H9 (cell line): ENCODE measurements at places on chromosomes 2 and 18.

GRCh38 chr2:75068546-75068945, 110.1 kb downstream of the POLE4 start:
- DNase-seq = no peak

DNA sequence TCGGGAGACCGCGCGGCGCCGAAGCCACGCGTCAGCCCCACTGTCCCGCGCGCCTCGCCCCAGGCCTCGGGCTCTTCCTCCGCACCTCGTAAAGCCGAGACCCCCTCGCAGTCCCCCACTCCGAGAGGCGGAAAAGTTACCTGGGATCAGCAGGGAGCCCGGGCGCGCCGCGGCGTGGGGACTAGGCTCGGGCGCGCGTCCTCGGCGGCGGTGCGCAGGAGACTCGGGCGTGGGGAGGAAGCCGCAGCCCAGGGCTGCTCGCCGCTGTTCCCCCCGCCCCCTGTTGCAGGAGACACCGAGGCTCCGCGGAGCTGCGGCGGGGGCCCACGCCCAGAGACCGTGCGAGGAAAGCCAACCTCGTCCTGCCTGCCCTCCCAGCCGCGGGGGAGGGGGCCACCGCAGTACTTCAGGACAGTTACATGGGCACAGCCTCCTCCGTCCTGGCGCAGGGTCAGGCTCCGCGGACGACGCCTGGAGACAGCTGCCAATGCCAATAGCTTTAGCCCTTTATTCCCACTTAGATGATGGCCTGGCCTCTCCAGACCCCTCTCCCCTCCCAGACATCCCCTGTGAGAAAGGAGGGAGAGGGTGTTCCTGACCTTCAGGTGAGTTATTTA, at the start of gene EPB41L3:
Gene EPB41L3, minus strand, starts transcription at position 225 of the 617 bp plus-strand sequence. CDS start 54,814 bp downstream, outside the sequence.
- peak; percentile 57 for DNase-seq

GRCh38 chr2:210318486-210318885, 3.5 kb upstream of the MYL1 start:
- DNase-seq = no peak

GRCh38 chr2:1729242-1729641, 15.1 kb downstream of the PXDN start:
- DNase-seq = no peak

- peak; percentile 25 for DNase-seq
Measured at GRCh38 chr2:128309280-128310093, 9.2 kb downstream of the HS6ST1 start.

- DNase-seq = no peak
Measured at GRCh38 chr2:131146231-131146630, 41.1 kb downstream of the PLEKHB2 start.

DNA sequence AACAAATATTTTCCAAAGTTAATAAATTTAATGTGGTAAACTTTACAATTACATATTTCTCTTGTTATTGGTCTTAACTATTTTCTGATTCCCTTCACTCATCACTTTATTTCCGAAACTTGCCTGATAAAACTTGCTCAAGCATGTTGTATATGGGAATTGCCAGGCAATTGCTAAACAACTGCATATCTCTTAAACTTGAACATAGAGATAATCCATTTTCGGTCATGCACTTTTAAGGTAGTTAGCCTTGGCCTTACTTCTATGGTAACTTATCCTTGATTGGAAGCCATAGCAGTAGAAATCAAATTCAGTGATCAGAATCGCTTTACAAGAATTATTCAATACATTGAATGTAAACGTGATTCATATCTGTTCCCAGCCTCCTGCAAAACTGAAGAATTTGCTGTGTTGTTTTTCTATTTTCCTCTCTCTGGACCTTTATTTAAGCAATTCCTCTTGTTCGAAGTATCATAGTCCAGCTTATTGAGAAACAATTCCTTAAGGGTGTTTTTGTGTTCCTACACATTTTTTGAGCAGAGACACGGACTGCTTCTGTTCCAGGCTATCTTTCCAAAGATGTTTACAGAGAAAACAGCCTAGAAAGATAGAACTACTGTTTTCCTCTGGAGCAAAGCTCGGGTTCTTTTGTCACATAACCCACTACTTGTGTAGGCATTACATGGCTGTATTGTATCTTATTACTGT, 674.3 kb downstream of the IRS1 start:
- no peak for DNase-seq

- DNase-seq = no peak
Measured at GRCh38 chr2:147665105-147665504, 179.7 kb upstream of the ACVR2A start.

DNA sequence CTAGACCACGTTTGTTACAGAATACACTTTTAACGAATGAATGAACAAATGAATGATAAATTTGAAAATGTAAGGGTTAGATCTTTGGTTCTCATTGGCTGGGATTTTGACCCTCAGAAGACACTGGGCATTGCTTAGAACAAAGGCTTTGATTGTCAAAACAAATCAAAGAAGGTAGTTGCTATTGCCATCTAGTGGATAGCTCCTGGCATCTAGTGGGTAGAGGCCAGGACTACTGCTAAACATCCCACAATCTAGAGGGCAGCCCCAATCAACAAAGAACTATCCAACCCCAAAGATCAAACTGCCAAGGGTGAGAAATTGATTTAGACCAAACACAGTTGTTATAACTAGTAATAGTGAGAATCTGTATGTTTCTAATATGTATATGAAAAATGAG, 552.3 kb downstream of the KCNJ3 start:
- DNase-seq = no peak

DNA sequence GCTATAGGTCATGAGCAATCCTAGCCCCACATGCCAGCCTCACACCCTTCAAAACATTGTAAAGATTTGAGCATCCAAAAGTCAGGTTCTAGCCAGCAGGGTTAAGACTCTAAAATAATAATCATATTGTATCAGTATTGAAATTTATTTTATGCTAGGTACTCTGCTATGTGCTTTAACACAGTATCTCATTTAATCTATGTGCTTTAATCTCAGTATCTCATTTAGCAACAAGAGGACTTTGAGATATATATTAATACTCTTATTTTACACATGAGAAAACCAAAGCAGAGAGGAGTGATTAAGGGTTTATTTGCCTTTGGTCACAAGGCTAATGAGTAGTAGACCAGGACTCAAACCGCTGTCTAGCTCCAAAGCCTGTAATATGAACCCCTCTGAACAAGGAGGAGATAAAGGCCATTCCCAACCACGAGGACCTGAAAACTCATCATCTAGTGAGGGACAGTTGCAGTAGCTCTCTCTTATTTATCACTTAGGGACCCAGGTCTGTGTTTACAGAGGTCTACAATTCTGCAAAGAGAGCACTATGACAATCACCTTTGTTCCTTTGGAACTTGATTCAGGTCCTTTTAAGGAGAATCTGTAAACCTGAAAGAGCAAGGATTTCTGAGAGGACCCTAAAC, 116.5 kb upstream of the SERTAD2 start:
- no peak for DNase-seq

GRCh38 chr2:101408925-101409324, 21.6 kb upstream of the CREG2 start:
- no peak for DNase-seq

DNA sequence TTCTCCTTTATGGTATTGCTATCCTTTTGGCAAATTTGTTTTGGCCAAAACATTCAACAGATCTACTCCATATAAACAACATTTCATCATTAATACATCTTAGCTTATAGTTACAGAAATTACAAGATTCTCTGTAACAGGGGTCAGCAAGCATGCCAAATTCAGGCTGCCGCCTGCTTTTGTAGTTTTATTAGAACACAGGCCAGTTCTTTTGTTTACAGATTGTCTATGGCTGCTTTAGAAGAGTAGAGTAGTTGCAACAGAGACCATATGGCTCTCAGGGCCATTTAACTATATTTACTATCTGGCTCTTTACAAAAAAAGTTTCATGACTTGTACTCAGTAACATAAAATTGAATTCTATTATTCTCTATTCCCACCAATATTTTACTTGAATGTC, 53.9 kb downstream of the LNPK start:
- no peak for DNase-seq

DNA sequence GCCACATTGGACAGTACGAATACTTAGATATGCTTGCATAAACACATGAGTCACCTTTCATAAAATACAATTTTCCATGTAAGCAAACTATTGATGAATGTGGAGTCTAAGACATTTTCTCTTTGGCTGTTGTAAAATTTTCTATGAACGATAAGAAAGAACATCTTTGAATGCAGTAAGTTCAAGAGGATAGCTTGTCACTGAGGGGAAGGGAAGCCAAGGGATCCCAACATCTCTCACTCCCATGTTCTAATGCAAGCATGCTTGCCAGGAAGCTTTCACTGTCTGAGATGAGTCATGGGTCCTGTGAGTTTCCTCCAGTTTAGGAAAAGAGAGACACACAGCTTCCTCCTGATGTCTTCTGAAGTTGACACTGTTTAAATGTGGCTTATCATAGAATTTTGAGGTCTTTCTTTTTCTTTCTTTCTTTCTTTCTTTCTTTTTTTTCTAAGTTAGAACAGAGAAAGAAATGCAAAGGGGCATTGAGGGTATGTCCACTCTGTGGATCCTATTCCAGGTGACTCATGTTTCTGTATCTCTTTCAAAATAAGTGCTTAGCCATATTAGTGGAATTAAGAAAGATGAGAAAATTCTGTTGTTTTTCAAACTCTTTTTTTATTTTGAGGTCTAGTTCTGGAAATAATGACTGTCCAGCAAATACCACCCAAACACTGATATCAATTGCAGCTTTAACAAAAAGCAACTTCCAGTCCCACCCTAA, 146.6 kb downstream of the RDH14 start:
- DNase-seq = no peak

- DNase-seq = no peak
Measured at GRCh38 chr18:32308493-32309120, 118.8 kb downstream of the MEP1B start.

- no peak for DNase-seq
Measured at GRCh38 chr2:74841641-74842040, 7.7 kb downstream of the HK2 start.

DNA sequence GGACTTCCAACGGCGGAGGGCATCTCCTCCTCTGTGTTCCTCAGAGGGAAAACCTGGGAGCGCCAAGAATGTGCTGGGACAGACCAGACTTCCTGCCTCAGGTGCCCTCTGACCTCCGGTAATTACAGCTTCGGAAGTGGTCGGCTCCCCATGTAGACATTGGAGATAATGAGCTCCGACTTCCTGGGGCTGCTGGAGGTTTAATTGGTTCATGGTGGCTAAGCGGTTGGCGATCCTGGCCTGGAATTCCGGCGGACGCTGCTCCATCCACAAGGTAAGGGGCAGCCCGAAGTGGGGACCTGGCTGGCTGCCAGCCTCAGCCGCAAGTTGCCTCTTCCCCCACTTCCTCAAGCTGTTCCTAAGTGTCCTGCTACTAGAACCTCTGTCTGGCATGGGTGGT, 83.2 kb upstream of the EPC2 start:
- no peak for DNase-seq

GRCh38 chr2:14148216-14148615, 484.3 kb upstream of the LRATD1 start:
- no peak for DNase-seq

GRCh38 chr18:23099621-23100020, 35.7 kb upstream of the CABLES1 start:
- DNase-seq = no peak

- no peak for DNase-seq
Measured at GRCh38 chr2:218329826-218330593, 26.6 kb upstream of the CATIP start.

- DNase-seq = peak; percentile 82
Measured at GRCh38 chr18:9366126-9366714, 31.6 kb downstream of the TWSG1 start.

DNA sequence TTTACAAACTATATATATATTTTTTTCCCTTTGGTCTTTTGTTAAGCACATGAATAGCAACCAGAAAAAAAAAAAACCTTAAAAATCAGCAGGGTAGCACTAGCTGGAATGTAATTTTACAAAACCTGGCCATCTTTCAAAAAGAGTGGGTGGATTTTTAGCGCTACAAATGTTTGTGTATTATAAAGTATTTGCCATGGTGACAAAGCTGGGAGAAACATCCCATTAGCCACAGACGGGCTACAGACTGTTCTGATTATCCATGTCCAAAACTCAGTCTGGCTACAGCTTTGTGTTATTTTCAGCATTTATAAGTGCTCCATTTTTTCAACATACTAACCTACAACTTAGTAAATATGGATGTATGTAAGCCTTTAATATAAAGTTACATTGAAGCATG, 249.5 kb upstream of the TANK start:
- DNase-seq = no peak

DNA sequence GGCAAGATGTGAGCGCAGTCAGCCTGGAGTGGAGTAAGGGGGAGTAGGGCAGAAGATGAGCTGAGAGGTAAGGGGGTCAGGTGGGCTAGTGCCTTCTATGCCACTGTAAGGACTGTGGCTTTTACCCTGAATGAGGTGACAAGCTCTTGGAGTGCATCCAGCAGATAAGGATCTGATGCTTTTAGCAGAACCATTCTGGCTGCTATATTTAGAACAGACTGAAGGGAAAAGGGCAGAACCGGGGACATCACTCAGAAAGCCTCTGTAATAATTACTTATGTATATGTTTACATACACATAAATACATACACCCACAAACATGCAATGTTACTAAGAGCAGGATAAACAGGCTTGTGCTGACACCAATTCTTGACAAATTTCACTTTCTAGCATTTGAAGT, 124.8 kb downstream of the DTNB start:
- DNase-seq = no peak

DNA sequence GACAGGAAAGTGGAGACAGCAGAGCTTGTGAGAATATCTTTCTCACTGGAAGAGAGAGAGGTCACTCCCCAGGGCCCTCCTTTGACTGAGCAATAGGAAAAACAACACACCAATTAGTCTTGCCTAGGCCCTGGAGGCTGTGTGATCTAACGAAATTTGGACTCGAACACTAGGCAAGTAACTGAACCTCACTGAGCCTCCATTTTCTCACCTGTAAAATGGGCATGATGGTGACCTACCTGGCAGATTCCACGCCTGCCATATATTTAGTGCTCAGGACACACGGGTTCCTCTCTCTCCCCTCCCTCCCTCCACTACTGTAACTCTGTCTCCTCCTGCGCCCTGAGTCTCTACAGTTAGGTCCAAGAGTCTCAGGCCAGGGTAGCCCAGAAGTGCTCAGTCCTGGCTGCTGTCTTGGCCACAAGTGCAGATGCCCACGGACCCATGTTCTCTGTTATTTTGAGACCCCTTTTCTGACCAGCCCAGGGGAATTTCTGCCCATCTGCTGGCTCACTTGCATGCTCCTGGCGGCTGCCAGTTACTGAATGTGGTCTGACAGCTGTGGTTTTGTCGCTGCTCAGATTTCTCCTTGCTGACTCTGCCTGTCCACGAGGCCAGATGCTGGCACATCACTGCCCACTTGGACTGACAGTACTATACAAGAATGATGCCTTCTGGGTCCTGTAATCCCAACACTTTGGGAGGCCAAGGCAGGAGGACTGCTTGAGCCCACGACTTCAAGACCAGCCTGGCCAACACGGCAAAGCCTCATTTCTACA, 9.6 kb upstream of the GIGYF2 start:
- DNase-seq = no peak

- DNase-seq = no peak
Measured at GRCh38 chr2:147559070-147559725, 285.6 kb upstream of the ACVR2A start.

- peak; percentile 14 for DNase-seq
Measured at GRCh38 chr18:48819781-48820482, 130.8 kb downstream of the SMAD7 start.

GRCh38 chr2:9737053-9737875, 106.0 kb upstream of the TAF1B start:
- no peak for DNase-seq
